ENCODE measurements at places on chromosomes 12 and 14.

DNA sequence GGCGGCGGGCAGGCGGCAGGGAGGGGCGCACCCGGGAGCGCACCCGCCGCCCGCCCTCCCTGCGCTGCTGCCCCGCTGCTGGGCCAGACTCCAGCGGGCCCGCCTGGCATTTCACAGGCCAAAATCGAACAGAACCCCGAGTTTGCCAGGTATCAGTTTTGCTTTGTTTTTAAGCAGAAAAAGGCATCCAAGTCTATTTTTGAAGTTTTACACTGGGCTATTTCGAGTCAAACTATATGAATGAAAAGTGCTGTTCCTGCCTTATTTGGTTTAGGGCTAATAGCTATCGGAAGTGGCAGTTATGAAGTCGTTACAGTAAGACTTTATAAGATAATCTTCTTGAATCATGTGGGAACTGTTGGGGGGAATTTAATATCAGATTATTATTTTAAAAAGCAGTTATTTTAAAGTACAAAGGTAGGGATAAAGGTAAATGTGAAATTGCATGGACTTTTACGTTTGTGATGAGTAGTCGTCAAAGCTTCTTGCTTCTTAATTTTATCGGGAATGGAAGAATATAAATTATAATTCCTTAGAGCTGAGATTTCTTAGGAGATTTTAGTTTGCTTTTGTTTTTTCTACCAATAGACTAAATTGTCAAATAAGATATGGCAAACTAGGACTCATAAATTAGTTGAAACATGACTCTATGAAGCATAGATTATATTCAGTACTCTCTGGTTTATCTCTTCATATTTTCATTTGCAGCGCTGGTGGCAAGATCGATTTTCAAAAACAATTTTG, 1.1 kb downstream of the MSRB3 start:
- peak; percentile 35 for DNase-seq

DNA sequence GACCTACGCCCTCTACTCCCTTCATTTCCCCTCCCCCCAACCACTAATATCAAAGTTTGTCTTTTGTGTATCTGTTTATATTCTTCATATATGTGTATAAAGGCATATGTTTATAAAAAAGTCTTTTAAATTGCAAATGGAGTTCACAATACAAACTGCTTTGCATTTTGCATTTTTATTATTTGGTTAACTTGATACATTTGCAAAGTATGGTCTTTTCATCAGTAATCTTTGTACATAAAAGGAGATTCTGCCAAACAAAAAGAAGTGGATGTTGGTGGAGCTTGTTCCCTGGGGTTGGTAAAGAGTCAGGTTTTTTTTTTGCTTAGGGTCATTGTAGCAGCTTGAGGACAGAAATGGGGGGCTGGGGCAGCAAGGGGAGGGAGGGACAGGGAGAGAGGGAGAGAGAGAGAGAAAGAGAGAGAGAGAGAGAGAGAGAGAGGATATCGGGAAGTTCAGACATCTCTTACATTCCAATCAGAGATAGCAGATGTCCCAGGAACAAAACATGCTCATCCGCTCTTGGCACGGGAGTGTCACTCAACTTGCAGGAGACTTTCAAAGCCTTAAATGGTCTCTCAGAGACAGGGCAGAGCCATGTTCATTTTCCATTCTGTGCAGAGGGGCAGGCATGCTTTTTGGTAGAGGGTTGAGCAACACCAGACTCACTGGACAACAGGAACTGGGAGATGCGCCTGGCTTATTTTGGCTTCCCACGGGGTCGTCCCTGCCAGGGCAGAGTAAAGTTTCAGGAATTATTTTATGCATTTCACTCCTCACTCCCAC, 44.8 kb upstream of the TBX5 start:
- DNase-seq, result no peak

DNA sequence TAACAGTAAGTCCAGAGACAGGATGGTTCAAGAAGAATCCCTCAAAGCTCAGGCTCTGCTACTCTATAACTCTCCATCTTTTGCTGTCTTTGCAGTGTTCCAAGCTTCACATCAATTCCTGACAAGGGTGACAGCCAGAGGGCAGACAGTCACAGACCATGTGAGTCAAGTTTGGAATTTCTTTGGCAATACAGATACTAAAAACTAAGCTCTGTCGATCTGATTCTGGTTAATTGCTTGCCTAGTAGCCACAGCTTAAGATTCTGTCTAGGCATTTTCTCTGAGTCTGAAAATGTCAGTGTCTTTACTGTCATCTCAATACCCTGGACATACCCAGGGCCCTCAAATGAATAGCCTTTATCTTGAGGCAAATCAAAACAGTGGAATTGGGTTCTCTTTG, 153.7 kb downstream of the CEP128 start:
- no peak for DNase-seq

- no peak for DNase-seq
Observed at GRCh38 chr12:92762773-92763172, 60.0 kb downstream of the PLEKHG7 start.

GRCh38 chr14:88030892-88031291, 26.0 kb downstream of the GPR65 start:
- DNase-seq, result no peak

GRCh38 chr14:78508023-78508422, 337.9 kb downstream of the NRXN3 start:
- DNase-seq, result no peak

DNA sequence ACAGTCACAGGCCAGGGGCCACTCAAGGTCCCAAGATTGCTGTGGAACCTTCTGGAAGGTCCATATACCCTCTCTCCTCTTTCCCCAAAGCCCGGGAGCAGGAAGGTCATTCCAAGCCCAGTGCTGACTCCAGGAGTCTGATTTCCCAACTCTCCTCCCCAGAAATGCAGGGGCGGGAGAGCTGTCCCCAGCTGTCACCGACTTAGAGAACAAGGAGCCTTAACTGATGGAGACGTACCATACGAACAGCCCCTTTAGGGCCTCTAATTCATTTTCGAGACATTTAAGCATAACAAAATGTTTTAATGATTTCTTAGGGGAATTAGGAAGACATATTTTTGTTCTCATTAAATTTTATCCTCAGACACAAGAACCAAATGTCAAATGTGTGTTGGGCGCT, 99.2 kb downstream of the PHETA1 start:
- DNase-seq, result no peak

DNA sequence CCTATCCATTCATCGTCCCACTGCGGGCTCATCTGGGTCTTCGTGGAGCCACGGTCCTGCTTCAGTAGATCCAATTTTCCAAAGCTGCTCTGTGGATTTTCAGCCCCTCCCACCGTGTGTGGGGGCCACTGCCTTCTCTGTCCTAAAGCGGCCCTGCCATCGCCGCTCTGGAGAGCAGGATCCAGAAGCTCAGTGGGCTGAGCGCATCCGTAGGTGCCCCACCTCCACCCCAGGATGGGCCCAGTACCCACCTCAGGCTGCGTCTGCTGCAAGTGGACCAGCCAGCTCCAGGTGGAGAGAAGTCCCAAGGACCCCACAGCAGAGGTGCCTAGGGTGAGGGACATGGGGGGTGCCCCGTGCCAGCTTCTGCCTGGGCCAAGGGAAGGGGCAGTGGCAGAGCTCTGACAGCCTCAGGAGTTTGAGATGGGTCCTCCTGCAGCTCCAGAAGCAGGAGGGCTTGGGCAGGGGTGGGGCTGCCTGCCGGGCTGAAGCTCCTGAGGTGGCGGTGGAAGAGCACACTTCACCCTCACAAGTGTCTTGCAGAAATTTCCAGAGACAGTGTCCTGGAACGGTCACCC, 148.1 kb upstream of the C14orf180 start:
- DNase-seq, result no peak

- no peak for DNase-seq
Observed at GRCh38 chr14:60657456-60658210, 8.4 kb upstream of the SIX1 start.

GRCh38 chr12:3558854-3559253, 67.9 kb downstream of the PRMT8 start:
- DNase-seq, result no peak

GRCh38 chr12:6828781-6829535, 751 bp downstream of the P3H3 start:
- no peak for DNase-seq

DNA sequence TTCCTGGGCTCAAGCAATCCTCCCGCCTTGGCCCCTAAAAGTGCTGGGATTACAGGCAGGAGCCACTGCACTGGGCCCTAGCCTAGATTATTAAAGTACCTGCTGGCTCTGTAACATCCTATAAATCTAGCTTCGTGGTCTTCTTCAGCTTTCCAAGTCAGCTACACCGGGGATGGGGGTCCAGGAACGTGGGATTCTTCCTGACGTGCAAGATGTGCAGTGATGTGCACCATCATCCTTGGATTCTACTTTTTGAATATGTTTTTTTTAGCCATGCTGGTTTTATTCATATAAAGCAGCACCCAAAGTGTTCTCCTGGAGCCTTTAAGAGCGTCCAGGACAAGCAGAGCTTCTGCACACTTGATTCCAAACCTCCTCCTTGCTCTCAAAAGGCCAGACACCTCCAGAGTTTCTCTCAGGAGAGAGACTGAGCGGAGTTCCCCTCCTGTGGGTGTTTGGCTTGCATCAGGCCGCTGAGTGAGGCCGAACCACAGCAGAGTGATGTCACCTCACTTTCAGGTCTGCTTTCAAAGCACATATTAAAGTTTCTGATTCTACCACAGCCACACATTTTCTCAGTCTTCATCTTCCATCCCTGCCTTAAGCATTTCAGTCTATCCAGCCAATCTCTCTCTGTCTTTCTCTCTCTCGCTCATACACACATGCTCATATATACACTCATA, 33.4 kb downstream of the VCPKMT start:
- DNase-seq, result no peak

DNA sequence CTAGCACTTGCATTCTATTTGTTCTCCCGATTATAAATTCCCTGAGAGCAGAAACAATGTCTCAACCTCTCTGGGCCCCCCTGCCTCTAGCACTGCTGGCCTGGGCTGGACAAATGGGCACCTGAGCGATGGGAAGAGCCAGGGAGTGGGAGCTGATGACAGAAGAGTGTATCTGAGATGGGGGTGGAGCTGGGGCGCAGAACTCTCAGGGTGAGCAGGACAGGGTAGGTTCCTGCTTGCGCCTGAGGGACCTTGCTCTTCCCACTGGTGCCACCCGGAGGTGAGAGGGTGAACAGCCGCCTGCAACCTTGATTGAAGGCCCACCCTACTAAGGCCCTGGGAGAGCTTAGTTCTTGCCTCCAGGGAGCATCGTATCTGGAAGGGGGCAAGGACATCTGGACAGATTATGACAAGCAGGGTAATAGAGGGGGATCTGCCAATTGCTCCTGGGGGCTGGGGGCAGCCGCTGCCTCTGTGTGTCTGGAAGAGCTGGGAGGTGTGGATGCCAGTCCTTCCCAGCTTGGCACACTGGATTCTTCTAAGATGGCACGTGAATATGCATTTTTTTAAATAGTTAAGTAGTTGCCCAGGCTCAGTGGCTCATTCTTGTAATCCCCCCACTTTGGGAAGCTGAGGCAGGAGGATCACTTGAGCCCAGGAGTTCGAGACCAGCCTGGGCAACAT, 43.0 kb upstream of the TSPAN9 start:
- DNase-seq, result peak; percentile 61

GRCh38 chr12:42589465-42590329, at the start of gene PRICKLE1:
Gene PRICKLE1, minus strand, starts transcription at chr12:42589746. Its CDS starts 117,230 bp downstream, at chr12:42472516.
- peak; percentile 8 for DNase-seq

- DNase-seq, result no peak
Observed at GRCh38 chr12:88556213-88556774, 24.0 kb downstream of the KITLG start.

GRCh38 chr12:114405519-114406271, at the start of gene TBX5:
Gene TBX5, minus strand, starts transcription at chr12:114406144. Its CDS starts 2,246 bp downstream, at chr12:114403898.
- no peak for DNase-seq

GRCh38 chr14:102729268-102729667, 48.0 kb upstream of the TRAF3 start:
- DNase-seq, result no peak

DNA sequence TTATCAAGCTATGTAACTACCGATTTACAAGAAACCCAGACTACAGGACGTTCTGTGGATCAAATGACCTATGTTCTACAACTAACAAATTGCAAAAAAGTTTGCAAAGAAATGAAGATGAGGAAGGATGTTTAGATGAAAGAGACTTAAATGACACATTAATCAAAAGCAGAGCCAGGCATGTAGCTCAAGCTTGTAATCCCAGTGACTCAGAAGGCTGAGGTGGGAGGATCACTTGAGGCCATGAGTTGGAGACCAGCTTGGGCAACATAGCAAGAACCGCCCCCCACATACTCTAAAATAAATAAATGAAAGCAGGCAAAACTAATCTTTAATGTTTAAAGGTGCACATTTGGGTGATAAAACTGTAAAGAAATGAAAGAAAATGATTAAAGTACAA, 331.9 kb downstream of the BTG1 start:
- no peak for DNase-seq

DNA sequence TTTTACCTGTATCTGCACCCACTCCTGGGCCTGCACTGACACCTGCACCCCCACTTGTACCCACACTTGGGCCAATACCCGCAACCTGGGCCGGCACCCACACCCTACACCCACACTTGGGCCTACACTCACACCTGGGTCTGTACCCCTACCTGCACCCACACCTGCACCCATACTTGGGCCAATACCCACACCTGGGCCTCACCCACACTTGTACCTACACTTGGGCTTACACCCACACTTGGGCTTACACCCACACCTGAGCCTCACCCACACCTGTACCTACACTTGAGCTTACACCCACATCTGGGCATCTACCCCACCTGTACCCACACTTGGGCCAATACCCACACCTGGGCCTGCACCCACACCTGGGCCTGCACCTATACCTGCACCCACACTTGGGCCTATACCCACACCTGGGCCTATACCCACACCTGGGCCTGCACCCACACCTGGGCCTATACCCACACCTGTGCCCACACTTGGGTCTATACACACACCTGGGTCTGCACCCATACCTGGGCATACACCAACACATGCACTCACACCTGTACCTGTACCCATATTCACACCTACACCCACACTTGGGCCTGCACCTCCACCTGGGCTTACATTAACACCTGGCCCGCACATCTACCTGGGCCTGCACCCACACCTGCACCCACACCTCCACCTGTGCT, 39.2 kb downstream of the DAO start:
- DNase-seq, result no peak

GRCh38 chr12:57736741-57737466, 1.6 kb downstream of the AGAP2 start:
- DNase-seq, result no peak

GRCh38 chr14:50860478-50861086, 11.3 kb upstream of the ABHD12B start:
- DNase-seq, result peak; percentile 90

DNA sequence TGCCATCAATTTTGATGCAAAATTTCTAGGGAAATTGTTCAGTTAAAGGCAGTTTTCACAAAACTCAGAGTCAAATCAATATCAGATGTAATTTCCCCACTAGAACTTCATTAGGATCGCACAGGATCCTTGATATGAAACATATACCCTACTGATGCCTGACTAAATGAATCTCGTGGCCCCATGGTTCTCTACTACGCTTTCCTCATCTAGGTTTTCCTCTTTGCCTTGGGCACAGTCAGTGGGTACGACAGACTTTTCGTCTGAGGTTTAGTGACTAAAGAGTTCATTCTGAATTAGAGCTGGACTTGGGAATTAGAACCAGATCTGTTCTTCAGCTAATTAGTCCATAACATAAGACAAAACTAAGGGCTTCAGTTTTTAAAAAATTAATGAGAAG, 42.5 kb upstream of the GNPNAT1 start:
- DNase-seq, result no peak

- no peak for DNase-seq
Observed at GRCh38 chr14:36495666-36496065, 24.4 kb downstream of the NKX2-1 start.

Measured in hematopoietic multipotent progenitor cell treated with erythropoietin and hydrocortisone succinate and interleukin-3 and kit ligand, for 8 days (in vitro differentiated cells).